ENCODE measurements at places on chromosomes 3 and 15.

DNA sequence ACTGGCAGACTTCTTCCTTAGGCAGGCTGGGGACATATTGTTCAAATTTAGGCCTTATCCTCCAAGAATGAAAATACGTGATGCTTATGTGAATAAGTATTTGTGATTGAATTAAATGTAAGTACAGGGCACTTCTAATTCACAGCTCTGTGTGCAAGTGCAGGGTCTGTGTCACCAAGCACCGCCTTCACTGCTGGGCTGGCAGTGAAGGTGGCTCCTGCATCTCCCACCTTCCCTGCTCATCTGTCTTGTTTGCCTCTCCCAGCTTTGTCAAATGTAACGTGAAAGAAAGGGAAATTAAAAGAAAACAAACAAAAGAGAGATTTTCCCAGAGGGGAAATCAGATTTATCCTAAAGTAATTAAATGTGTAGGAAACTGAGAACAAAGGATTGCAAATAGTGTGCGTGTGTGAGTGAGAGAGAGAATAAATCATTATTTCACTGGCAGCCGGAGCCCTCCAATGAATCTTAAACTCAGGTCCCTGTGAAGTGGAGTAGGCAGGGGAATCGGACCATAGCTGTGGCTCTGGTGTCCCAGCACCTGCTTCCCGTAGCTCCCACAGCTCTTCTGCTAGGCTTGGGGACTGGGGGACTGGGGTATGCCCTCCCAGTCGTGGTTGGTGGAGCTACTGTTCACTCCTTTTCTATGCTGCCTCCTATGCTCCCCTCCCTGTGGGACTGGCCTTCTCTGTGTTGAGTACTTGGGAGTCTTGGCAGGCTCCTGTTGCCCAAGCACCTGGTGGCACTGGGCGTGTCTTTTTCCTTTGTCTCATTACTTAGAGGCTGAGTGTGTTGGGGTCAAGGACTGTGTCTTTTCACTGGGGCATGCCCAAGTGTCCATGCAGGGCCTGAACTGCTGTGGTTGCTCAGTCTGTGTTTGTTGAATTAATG lies 222.2 kb downstream of the EPHB1 start:
- no peak for DNase-seq

GRCh38 chr15:47603026-47603425 lies 114.3 kb upstream of the SEMA6D start:
- no peak for DNase-seq

GRCh38 chr3:171283183-171283847 lies 176.9 kb downstream of the TNIK start:
- no peak for DNase-seq

DNA sequence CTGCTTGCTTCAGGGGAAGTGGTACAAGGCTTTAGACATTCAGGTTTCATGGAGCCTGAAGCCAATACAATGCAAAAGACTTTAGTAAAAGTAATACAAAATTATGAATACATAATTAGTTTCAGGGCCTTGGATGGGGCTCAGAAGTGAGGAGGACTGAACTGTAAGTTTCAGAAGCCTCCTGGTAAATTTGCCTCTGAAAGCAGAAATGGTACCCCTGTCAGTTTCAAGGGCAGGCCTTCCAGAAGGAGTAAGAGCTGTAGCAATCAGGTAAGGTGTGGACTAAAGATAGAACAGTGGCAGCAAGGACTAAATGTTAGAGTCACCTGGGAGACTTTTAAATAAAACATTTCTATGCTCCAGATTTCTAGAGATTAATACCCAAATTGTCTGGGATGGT lies 402.5 kb upstream of the GOLIM4 start:
- DNase-seq: no peak

GRCh38 chr3:67592057-67592456 lies 62.4 kb downstream of the SUCLG2 start:
- no peak for DNase-seq

GRCh38 chr3:196726788-196727675 lies 12.6 kb upstream of the PAK2 start:
- no peak for DNase-seq

DNA sequence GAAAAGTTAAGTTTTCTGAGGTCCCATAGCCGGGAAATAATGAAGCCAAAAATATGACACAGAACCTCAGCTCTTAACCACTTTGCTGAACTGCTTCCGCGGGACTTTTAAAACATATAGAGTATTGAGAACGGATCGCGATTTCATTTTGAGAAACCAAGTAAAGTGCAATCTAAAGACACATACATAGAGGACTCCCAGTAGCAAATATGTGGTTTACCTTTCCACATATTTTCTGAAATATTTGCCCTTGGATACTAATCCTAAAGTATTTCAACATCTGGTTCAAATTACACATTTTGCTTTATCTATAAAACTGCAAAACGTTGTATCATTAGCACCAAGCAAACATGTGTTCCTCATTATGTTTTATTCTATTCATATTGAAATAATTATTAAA lies 776.5 kb downstream of the ROBO2 start:
- DNase-seq: no peak
